ENCODE measurements at places on chromosomes 12 and 14.

DNA sequence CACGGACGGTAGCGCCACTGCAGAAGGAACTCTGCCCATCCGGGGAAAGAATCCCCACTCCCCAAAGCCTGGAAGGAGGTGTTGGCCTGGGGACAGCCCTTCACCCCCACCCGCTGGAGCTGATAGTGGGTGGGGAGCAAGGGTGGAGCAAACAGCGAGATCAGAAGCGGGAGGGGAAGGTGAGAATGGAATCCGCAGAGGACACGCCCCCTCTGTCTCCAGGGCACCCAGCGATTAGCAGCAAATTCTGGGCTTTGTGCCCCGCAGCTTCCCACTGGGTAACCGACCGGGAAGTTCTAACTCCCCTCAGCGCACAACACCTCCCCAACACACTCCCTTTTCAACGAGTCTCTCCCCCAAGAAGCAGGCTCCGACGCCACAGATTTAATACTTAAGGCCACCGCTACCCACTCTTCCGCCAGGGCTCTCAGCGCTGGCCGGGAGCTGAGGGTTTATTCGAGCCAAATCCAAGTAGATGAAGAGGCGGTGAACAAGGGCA lies 1.4 kb downstream of the SLC25A29 start:
- DNase-seq = no peak
- H3K36me3 ChIP-seq = no peaks in the 10 kb centered on the region
- no peaks in the 10 kb centered on the region for H3K4me1 ChIP-seq
- peak overlapping the region; percentile 93 for H3K4me3 ChIP-seq
- peak overlapping the region; percentile 62 for H3K27ac ChIP-seq

DNA sequence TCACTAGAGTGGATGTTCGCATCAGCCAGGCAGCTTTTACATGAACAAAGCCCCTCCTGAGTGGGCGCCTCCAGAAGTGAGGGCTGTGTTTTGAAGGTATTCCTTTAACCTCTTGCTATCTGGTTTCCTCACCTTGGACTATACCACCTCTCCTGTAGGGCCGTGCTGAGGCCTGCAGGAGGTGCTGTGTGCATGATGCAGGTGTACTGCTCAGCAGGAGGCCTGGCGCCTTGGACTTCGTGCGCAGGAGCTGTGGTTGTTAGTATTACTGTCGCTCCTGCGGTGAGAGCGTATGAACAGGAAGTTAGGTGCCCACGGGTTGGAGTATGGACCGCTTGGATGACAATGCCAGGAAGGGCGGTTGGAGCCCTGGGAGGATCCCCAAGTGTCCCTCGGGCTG lies 130.7 kb downstream of the TSPAN9 start:
- H3K4me3 ChIP-seq = no peak overlapping the region
- DNase-seq = no peak
- H3K27me3 ChIP-seq = no peaks in the 10 kb centered on the region

GRCh38 chr12:123389560-123390351 lies 5.8 kb downstream of the KMT5A start:
- DNase-seq = no peak
- no peaks in the 10 kb centered on the region for H3K27me3 ChIP-seq

DNA sequence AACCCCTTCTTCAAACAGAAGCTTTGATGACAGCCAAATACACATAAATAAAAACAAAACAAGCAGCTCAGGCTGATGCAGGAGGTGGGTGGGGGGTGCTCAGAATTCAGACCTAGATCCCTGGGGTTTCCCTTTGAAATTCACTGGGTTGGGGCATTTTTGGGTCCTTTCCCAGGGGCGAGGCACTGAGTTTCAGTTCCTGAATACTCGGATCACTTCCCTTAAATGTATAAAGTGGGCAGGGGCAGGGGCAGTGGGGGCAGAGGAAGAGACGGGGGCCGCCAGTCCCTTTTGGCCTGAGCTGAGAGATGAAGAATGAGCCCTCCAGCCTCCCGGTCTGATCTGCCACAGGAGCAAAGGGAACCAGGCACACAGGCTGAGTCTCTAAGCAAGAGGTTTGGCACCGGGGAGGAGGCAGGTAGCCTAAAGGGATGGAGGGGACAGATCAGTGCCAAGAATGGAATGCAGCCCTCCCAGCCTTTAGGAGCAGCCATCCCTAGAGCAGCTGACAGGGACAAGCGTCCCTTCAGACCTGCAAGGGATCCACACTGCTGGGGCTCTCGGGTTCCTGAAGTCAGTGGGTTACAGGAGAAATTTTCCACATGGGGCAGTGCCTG lies 20.3 kb downstream of the KDM2B start:
- H3K4me1 ChIP-seq = no peaks in the 10 kb centered on the region
- DNase-seq = no peak
- no peaks in the 10 kb centered on the region for H3K27me3 ChIP-seq
- no peak overlapping the region for H3K4me3 ChIP-seq

GRCh38 chr12:31714406-31715271 lies 14.2 kb downstream of the AMN1 start:
- no peaks in the 10 kb centered on the region for H3K36me3 ChIP-seq
- H3K4me1 ChIP-seq = no peaks in the 10 kb centered on the region
- no peak for DNase-seq

DNA sequence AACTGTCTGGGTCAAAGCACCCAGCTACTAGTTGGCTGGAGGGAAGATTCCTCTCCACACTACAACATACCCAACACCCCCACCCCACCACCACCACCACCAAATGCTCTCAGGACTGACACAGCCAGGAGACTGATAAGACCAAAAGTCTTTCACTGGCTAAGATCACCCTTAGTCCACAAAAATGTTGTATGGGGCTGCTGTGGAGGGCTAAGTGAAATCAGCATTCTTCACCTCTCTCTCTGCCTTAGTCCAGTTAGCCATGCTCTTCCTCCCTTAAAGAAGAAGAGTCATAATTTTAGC lies 106.2 kb downstream of the NUAK1 start:
- no peaks in the 10 kb centered on the region for H3K36me3 ChIP-seq
- no peak overlapping the region for H3K27ac ChIP-seq
- DNase-seq = no peak
- H3K4me1 ChIP-seq = peaks cover 6% of the 10 kb centered on the region

GRCh38 chr14:96238676-96239265 lies 17.2 kb upstream of the BDKRB1 start:
- no peak overlapping the region for H3K4me3 ChIP-seq
- H3K27me3 ChIP-seq = no peaks in the 10 kb centered on the region
- no peak for DNase-seq
- H3K4me1 ChIP-seq = no peaks in the 10 kb centered on the region

GRCh38 chr14:103692159-103692558 lies 23.1 kb downstream of the XRCC3 start:
- no peak overlapping the region for H3K4me3 ChIP-seq
- no peak overlapping the region for H3K27ac ChIP-seq
- H3K36me3 ChIP-seq = peaks cover 31% of the 10 kb centered on the region
- H3K27me3 ChIP-seq = no peaks in the 10 kb centered on the region
- DNase-seq = no peak
- peaks cover 12% of the 10 kb centered on the region for H3K4me1 ChIP-seq

- no peak overlapping the region for H3K4me3 ChIP-seq
- H3K4me1 ChIP-seq = peaks cover 62% of the 10 kb centered on the region
- H3K27ac ChIP-seq = peak overlapping the region; percentile 66
- H3K36me3 ChIP-seq = no peaks in the 10 kb centered on the region
- H3K27me3 ChIP-seq = no peaks in the 10 kb centered on the region
These were observed 147.6 kb downstream of the FOXN3 start for GRCh38 chr14:89269404-89269803.

Measured in thoracic aorta (tissue), 2 donors.